ENCODE measurements at places on chromosomes 7 and 10. TPM values are rescaled to one million over a fixed set of nuclear protein-coding genes. Genes with fewer than 3 reads are reported as not detected.
A peak's percentile ranks its signal among the peaks of the same experiment; 100 is the strongest.

GRCh38 chr7:135193615-135194081 lies 17.7 kb downstream of the WDR91 start:
- no peak for DNase-seq

GRCh38 chr10:17409170-17409733 lies 45.1 kb downstream of the ST8SIA6 start:
- no peak for DNase-seq

The PLCE1 gene
- not detected for total RNA-seq

- no peak for DNase-seq
Observed at GRCh38 chr7:49845626-49846025, 72.2 kb downstream of the VWC2 start.

DNA sequence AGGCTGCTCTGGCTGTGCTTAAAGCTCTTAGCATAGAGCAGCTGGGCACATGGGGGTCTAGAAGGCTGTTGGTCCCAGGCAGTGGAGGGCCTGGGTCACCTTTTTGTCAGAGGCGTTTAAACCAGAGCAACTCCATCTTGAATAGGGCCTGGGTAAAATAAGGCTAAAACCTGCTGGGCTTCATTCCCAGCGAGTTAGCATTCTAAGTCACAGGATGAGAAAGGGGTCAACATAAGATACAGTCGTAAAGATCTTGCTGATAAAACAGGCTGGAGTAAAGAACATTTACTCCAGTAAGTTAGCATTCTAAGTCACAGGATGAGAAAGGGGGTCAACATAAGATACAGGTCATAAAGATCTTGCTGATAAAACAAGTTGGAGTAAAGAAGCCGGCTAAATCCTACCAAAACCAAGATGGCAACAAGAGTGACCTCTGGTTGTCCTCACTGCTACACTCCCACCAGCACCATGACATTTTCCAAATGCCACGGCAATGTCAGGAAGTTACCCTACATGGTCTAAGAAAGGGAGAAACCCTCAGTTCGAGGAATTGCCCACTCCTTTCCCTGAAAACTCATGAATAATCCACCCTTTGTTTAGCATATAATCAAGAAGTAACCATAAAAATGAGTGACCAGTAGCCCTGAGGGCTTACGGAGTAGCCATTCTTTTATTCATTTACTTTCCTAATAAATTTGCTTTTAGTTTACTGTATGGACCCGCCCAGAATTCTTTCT lies 96.8 kb upstream of the PCBD1 start:
- no peak for DNase-seq

DNA sequence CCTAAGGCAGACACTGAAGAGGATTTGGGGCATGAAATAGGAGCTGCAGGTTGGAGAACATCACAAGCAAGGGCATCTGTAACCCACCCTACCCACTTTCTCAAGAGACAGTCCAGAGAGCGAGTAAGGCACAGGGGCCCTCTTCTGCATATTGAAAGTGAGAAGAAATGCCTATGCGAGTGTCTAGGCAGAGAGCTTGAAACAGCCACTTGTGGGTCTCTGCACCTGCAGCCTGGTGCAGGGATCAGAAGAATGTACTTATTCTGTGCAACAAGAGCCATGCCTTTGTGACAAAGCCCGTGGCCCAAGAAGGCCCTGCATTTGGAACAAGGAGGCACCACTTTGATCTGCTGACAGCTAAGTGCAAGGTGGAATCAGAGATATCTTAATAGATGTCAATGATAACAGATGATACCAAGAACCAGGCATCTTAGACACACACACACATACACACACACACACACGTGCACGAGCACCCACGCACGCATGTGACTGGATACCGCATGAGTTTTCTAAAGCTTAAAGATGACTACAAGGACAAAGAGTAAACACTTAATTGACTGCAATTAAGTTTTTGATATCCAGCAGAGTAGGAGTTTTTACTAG lies 89.3 kb downstream of the NPSR1 start:
- DNase-seq = no peak

DNA sequence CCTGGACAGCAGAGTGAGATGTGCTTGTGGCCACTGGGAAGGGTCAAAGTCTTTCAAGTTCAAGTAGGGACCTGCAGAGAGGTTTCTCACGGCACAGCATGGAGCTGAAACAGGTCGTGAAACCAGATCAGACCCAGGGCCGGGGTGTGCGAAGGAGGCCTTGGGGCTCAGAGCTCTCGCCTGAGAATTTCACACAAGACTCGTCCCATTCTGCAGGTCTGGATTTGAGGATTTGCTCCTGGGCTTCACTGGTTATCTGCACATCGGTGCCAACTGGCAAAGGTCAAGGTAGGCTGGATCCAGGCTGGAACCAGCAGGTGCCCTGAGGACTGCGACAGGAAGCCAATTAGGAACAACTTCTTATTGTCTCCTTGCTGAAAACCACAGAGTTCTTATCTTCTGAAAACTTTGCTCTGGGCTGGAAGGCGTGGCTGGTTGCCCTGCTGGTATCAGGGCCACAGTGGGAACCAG lies 24.0 kb upstream of the GTF2I start:
- no peak for DNase-seq

DNA sequence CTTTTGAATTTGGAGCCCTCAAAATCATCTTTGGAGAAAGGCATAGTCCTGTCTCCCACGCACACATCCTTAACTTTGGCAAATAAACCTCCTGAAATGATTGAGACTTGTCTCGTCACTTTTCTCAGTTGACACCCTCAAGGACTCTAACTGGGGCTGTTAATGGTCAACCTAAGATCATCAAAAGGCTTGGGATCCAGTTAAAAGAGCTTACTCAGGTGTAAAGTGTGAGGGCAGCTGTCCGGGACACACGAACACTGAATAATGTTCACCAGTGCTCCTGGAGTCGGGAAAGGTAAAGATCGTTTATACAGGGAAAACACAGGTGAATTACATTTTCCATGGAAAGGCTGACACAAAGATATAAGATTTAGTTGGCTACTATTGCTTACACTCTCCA lies 84.7 kb downstream of the PAXIP1 start:
- no peak for DNase-seq

DNA sequence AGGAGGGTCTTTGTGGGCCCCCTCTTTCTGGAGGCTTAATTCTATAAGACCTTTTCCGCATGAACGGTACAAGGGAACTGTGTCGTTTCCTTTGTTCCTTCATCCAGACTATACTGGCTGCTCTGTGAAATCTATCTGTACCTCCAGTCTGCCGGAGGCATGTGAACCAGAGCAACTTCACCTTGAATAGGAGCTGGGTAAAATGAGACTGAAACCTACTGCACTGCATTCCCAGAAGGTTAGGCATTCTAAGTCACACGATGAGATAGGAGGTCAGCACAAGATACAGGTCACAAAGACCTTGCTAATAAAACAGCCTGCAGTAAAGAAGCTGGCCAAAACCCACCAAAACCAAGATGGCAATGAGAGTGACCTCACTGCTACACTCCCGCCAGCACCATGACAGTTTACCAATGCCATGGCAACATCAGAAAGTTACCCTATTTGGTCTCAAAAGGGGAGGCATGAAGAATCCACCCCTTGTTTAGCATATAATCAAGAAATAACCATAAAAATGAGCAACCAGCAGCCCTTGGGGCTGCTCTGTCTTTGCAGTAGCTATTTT lies 36.8 kb upstream of the INPP5F start:
- DNase-seq = no peak

- DNase-seq = no peak
Observed at GRCh38 chr7:17434191-17434590, 135.7 kb downstream of the AHR start.

DNA sequence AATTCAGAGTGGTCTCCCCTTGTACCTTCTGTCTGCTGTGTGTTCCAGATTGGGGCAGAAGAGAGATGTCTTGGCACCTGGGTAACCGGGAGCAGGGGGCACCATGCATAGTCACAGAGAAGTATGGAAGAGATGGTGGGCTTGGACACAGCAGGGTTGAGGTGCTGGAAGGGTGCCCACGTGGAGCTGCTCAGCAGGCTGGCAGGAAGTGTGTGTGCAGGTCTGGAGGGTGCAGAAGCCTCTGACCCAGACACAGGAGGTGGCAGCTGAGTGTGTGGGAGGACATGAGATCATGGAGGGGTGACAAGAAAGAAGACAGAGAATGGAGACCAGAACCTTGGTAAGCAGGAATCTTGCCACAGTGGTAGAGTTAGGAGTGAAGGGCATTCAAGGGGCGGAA lies 42.3 kb upstream of the DUSP5 start:
- peak; percentile 20 for DNase-seq

GRCh38 chr10:49115015-49115795 lies at the start of gene VSTM4:
VSTM4 (minus strand) TSS chr10:49115522; CDS start chr10:49115485, 37 bp downstream.
- DNase-seq = no peak

DNA sequence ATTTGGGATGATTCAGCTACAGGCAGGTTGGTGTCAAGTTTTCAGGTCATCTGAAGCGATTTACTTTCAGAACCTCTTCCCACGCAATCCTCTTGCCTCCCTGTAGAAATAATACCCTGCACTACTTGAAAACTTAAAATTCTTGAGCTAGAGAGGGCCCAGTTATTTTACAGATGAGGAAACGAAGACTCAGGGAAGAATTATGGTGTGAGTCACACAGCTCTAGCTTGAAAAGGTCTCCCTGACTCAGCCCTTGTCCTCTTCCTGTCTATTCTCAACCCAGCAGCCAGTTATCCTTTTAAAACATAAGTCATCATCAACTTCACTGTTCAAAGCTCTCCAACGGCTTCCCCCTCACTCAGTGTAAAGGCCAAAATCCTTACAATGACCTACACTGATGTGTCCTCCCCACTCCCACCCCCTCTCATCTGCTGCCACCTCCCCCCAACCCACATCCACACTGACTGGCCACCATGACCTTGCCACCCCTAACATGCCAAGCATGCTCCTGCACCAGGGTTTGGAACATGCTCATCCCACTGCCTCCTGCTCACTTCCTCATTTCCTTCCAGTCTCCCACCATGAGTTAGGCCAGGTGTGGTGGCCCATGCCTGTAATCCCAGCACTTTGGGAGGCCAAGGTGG lies 3.4 kb downstream of the DNMBP start:
- no peak for DNase-seq

DNA sequence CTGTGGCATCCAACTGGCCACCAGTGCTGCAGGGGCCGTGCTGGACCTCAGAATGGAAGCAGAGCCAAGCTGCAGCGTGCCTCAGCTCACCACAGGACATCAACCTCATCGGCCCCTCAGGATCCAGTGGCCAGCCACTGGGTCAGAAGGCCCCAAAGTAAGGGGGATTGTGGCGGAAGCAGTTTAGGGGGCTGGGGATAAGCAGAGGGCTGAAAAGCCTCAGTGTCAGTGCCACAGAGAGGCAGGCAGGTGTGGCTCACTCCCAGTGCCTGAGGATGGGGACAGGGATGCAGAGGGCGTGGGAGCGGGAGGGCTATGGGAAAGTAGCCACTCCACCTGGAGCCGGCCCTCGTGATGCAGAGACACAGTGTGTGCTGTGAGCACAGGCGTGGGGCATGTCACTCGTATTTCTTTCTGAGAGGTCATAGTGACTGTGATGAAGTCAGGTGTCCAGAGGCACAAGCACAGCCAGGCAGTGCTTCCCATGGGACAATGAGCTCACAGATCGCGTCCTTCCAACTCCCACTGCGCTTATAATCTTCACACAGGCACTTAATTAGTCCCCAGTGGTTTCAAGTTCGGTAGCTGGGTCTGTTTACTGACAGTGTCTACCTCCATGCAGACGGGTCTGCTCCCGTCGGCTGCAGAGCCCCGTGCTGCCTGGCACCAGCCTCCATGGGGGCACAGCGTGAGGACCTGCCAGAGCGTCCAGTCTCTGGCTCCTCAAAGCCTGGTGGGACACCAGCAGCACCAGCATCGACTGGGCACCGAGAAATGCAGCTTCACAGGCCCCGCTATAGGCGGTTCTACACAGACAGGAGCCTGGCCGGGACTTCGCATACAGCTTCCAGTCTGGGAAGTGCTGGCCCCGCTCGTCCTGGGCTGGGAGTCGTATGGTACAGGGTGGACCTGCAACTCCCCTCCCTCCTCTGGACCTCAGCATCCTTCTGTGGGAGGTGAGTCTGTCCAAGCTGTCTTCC lies 42.9 kb upstream of the CNPY1 start:
- DNase-seq = no peak

DNA sequence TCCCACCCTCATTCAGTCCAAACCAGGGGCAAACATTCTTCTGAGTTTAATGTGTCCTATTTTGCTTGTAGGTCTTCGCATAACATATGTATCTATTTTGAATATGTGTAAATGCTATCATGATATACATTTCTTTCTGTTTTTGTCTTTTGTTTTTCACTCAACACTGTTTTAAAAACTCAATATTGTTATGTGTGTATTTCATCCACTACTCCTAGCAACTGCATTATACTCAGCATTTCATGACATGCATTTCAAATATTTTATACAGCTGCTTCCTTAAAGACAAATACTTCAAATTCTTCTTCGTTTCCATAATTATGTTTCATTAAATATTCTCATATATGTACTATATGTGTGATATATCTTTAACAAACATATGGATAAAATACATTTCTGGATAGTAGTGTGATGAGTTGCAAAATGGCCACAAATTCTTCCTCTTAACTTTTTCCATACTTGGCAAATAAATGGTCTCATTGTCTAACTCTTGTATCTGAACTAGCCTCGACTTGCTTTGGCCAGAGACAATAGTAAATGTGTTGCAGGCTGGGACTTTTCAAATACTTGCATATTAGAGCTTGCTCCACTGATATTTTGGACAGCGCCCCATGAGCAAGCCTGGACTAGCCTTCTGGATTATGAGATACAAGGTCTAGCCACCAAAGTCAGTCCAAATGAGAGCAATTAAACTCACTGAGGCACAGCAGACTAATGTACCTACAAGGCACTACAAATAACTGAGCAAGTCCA lies 539.7 kb upstream of the KCND2 start:
- DNase-seq = no peak

The SKIDA1 gene
- 0.09 TPM for total RNA-seq

The AVPI1 gene
- total RNA-seq = 2.9 TPM

GRCh38 chr10:6009150-6009549 lies 31.8 kb upstream of the IL15RA start:
- no peak for DNase-seq

- no peak for DNase-seq
Observed at GRCh38 chr10:118842843-118843624, 88.3 kb upstream of the CACUL1 start.

DNA sequence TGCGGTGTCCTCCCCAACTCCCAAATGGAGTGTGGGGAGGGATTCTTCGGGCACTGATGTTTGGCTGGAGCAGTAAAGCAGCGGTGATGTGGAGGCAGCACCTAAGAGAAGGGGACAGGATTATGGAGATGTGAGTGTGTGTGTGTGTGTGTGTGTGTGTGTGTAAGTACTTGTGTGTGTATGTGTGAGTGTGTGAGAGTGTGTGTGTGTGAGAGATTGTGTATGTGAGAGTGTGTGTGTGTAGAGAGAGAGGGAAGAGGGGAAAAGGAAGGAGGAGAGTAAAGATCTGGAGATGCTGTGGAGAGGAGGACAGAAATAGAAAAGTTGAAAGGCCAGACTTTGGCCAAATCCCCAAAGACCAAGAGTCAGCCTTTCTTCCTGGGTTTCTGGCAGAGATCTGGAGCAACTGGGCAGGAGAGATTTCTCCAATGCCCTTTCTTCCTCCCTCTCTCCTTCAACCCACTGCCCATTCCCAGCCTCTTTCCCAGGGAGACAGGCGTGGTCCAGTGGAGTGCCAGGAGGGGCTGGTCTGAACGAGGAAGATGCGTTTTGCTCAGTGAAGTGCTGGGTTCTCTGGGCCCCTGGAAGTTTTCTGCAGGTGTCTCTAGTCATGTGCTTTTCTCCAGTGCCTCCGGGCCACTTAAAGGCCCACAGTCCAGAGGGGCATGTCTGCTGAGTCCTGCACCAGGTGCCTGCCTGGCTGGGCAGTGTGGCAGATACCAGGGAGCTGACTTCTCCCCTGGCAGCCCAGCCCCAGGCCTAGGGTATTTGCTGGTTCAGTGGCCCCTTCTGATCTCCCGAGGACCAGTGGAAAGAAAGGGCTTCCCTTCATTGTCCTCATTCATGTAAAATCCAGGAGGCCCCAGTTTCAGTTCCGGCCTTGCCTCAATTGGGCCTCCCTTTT lies 60.5 kb downstream of the HK1 start:
- no peak for DNase-seq

Data from activated naive CD8-positive, alpha-beta T cell treated with anti-CD3 and anti-CD28 coated beads, Interleukin-2, amount 10 ng/mL, durations not matched to agents 7 days and 5 days (primary cell).